ENCODE measurements at places on chromosomes 7 and 10.

GRCh38 chr10:11386044-11386443, 225.4 kb downstream of the USP6NL start:
- DNase-seq, result no peak

DNA sequence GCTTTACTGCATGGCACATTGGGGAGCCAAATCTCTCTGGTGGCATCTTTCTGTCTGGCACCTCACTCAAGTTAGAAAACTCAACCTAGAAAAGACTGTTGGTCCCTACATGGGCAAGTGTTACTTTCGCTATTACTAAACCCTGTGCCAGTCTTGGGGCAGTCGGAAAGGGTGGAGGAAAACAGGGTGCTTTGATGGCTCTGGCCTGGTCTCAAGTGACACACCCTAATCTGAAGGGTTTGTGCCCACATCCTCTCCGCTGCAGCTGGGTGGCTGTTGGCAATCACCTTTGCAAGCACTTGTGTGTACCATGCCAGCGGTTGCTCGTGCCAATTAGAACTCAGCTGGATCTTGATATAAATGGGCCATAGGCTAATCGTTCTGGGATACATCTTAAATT, 159.8 kb upstream of the ITGB1 start:
- DNase-seq, result peak; percentile 49

- DNase-seq, result peak; percentile 65
Measured at GRCh38 chr7:518630-519483, 789 bp downstream of the PDGFA start.

DNA sequence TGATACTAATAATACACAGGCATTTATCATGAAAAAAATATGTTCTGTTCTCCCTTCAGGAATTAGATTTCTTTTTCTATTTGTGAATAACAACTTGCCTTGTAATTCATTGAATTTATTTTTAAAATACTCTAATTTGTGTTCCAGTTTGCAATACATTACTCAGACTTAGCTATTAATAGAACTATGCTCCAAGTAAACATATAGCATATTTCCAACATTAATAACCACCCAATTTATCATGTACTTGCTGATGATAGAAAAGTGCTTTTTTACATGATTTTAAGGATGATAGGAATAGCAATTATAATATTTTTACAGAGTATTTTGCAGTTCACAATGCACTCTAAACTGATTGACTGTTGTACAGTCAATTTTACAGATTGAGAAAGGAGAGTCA, 338.8 kb upstream of the SEMA3D start:
- no peak for DNase-seq

GRCh38 chr10:93941606-93942005, 47.8 kb downstream of the SLC35G1 start:
- no peak for DNase-seq

DNA sequence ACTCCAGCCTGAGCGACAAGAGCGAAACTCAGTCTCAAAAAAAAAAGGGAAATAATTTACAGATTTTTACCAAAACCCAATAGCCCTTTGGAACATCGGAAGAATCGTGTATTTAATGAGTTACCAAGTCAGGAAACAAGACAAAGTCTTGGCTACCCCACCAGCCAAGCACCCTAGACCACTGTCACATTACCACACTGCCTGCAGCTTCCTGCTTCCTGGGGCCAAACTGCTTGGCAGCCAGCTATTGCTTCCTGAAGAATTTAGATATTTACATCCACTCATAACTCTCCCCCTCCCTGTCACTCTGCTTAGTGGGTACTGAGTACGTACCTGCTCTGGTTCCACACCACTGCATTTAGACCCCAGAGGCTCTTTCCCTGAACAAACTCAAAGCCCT, 14.1 kb upstream of the TNPO3 start:
- DNase-seq, result no peak

GRCh38 chr7:2199528-2199927, 33.2 kb downstream of the MAD1L1 start:
- no peak for DNase-seq
